ENCODE measurements at places on chromosomes 7 and 10.
A peak's percentile ranks its signal among the peaks of the same experiment; 100 is the strongest.

DNA sequence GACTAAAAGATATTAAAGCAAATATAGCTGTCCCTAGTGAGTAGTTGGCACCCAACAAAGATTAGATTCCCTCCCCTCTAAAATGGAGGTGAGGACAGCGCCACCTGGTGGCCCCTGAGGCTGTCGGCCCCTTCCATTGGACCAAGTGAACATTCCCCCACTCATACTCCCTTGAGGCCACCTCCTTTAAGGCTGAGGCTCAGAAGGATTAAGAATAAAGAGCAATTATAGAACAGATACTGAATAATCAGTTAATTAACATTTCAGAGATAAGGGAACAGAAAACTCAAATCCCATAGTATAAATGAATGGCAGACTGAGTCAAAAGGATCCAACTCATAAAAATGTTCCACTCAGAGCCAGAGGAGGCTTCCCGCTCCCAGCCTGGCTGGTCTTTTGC is 130.4 kb upstream of the GHITM start:
- DNase-seq: peak; percentile 37

GRCh38 chr10:133294189-133294588 is 14.5 kb downstream of the TUBGCP2 start:
- no peak for DNase-seq

GRCh38 chr7:50584793-50585408 is 19.7 kb upstream of the DDC start:
- no peak for DNase-seq

- peak; percentile 84 for DNase-seq
Observed at GRCh38 chr10:42882597-42882996, 100.0 kb downstream of the BMS1 start.

GRCh38 chr7:23353172-23353571 is 54.0 kb downstream of the MALSU1 start:
- DNase-seq: no peak

All from esophagus muscularis mucosa (tissue), 4 donors.